Myocyte (in vitro differentiated cells): ENCODE measurements at places on chromosomes 11 and 22. TPM values are rescaled to one million over a fixed set of nuclear protein-coding genes. Genes with fewer than 3 reads are reported as not detected.

DNA sequence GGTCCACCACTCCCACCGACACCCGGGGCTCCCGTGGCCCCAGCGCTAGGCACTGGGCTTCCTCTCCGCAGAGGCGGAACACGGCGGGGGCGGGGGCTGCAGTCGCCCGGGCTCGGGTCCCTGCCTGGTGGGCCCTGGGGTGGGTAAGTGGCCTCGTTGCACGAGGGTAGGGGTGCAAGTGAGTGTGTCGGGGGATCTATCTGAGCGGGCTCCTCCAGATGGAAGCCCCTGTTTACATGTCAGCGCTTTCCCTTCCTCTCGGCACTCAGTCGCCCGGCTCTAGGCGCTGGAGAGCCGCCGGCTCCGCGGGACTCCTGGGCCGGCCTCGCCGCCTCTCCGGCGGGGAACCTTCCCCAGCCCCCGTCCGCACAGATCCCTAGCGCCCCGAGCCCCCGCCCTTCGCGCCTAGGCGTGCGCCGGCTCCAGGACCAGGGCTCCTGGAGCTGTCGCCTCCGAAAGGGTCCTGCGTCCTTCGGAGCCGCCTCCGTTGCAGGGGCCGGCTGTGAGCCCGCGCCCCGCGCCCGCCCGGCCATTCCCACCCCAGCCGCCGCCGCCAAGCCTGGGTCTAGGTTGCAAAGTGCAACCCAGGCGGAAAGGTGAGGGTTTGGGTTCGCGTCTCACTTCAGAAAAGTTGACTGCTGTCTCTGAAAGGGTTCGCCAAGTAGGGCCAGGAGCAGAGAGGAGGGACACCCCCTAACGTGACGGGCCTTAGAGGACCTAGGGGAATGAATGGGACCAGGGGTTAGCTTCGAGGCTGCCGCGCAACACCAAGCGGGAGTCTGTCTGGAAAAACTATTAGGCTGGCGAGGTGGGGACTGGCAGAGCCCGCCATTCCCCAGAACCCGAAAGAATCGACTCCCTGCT is 978 bp downstream of the FLI1 start:
- no peak for DNase-seq

- no peak for DNase-seq
Measured at GRCh38 chr22:35215993-35216392, 41.3 kb upstream of the HMGXB4 start.

GRCh38 chr11:1500466-1501420 is 14.2 kb upstream of the MOB2 start:
- DNase-seq: no peak

DNA sequence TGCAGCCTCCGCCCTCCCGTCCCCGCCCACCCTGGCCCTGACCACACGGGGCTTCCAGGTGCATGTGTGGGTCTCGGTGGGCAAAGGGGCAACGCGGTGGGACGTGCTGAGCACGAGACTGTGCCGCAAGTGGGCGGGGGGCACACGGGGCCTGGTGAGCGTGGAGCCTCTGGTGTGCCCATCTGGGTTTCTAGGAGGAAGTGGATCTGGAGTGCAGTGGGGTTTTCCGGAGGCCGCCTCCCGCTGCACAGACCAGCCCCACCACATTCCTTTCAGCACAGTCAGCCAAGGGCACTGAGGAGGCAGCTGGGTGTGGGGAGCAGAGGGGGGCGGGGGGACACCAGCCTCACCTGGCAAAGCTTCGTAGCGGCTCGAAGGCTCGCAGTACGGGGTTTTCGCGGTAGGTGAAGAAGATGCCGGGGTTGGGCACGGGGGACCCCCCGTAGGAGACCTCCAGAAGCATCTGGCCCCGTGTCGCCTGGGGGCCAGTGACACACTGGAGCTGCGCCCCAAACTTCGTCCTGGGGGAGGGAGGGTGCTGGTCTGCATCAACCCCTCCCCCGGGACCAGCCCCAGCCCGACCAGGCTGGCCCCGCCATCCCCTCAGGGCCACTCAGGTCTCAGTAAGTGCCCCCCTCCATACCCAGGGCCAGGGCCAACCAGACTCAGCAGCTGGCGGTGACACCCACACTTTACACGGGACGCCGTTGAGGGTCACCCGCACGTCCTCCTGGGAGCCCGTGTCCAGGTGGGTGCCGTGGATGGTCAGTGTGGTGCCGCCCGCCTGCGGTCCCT is 12.4 kb upstream of the MAPK11 start:
- DNase-seq: peak; percentile 80

DNA sequence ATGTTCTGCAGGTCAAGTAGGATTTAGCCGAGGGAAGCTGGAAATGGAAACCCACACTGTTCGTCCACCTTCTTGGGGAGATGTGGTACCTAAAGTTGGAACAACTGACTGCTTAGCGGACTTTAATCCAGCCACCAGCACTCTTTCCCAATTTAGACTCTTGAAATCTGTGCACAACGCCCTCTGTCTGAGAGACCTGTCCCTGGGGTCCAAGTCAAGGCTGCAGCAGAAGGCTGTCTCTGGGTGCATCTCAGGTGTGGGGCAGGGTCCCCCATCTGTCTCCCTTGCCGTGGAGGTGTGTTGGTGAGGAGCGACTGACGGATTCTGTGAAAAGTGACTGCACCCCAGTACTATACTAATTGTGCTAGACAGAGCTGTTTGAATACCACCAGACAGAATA is 168.2 kb upstream of the CADM1 start:
- no peak for DNase-seq

DNA sequence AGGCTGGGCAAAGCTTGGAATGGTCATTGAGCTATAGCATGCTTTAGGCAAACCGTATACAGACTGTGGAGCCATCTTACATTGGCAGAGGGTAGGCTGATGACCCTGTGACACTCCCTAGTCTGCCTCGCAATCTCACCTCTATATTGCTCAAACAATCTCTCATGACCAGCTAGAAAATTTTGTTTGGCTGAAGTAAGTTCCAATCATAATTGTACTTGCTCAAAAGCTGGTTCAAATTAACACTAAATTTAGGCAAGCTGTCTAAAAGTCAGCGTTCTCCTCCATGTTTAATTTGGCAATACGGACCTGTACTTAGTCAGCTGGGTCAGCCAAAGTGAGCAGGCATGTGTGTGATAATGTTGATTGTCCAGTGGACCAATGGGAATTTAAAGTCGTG is 133.0 kb downstream of the SWAP70 start:
- DNase-seq: no peak

The BRMS1 gene
- total RNA-seq: 45.9 and 56.1 TPM in 2 replicates
